H9 (cell line): ENCODE measurements at places on chromosomes 5 and 9. TPM values are rescaled to one million over a fixed set of nuclear protein-coding genes. Genes with fewer than 3 reads are reported as not detected.

DNA sequence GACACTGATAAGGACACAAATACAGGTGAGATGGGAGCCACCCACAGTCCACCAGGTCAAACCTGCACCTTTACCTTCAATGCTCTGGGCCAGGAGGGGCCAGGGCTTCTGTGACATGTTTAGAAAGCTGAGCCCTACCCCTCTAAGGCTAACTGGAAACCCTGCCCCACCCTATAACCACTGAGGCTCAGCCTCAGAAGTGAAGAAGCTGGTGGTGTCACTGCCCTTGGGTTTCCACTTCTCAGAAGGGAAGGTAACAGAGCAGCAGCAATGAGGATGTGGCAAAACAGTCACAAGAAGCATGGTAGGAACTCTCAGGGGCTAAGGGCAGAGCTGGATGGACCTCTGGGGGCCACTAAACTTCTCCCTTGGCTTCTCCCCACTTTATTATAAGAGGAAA is 6.0 kb downstream of the PDGFRB start:
- DNase-seq: no peak

DNA sequence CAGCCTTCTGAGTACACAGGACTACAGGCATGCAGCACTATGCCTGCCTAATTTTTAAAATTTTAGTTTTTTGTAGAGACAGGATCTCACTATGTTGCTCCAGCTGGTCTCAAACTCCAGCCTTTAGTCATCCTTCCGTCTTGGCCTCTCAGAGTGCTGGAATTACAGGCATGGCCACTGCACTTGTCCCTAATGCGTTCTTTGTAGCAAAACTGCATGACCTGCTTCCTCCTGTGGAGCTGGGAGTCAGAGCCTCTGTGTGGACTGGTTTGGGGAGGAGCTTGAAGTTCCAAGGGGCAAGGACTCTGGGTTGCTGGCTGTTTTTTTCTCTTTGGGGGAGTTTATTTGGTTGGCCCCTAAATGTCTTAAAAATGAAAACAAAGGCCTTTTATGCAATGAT is 22.7 kb upstream of the ANKRD34B start:
- no peak for DNase-seq

GRCh38 chr9:134435550-134436378 is 109.5 kb downstream of the RXRA start:
- no peak for DNase-seq

DNA sequence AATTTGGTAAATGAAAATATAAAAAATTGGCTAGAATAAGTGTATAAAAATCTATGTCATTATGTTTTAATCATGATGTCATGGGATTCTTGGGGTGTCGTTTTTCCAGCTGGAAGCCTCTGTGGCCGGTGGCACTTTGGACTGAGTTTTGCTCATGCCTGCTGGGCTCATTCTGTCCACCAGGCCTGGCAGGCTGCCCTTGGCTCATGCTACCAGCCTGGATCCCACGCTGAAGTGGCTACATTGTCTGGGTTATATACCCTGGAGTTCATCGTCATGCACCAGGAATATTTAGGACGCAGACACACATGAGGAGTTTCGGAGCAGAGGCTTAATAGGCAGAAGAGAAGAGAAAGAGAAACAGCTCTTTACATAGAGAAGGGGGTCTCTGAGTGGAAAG is 1913.7 kb upstream of the WWC1 start:
- DNase-seq: no peak

GRCh38 chr9:134895908-134896833 is 15.6 kb downstream of the FCN2 start:
- no peak for DNase-seq

GRCh38 chr9:72790989-72791388 is 161.9 kb downstream of the ALDH1A1 start:
- no peak for DNase-seq

The PKD2L2 gene
- total RNA-seq: not detected in 2 replicates

The PAXX gene
- 46.8 and 51.2 TPM in 2 replicates for total RNA-seq

The SHROOM1 gene
- 5.8 and 7.0 TPM in 2 replicates for total RNA-seq

The KIF20A gene
- 65.2 and 67.1 TPM in 2 replicates for total RNA-seq
